ENCODE measurements at places on chromosomes 13 and 19.

DNA sequence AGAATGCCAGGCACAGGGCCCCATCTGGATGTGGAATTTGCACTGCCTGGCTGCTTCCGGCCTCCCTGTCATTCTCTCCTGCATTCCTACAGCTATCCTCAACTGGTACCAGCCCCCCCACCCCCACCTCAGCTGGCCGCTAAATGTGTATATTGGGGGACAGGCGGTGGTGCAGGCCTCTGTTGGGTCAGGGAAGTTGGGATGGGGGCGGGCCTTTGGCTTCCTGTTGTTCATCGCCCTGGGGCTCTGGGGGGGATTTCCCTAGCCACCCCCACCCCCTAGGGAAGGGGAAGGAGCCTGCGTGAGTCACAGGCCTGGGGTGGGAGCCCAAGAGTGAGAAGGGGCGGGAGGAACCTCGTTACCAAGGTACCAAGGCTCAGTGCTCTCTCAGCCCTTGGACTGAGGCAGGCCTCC lies 10.6 kb downstream of the POU2F2 start:
- DNase-seq: peak; percentile 74

GRCh38 chr19:39332293-39332692 lies 3.5 kb downstream of the GMFG start:
- DNase-seq: no peak

DNA sequence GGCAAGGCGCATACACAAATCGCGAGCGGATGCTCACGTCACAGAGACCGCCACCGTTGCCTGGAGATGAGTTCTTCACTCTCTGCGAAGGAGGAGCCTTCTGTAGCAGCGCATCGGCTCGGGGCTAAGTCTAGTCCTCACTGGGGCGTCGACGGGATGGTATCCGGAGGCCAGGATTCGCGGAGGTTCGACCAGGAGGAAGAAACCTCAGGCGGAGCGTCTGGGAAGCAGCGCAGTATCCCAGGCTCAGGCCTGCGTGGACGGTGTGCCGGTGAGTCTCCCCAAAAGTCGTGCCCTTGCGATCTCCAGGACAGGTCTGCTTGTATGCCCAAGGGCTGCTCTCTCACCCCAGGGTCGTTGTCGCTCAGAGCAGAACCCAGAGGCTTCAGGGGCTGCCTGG lies 40.4 kb downstream of the ZNF146 start:
- DNase-seq: no peak

GRCh38 chr13:45961468-45961867 lies 91.1 kb downstream of the ZC3H13 start:
- DNase-seq: no peak

DNA sequence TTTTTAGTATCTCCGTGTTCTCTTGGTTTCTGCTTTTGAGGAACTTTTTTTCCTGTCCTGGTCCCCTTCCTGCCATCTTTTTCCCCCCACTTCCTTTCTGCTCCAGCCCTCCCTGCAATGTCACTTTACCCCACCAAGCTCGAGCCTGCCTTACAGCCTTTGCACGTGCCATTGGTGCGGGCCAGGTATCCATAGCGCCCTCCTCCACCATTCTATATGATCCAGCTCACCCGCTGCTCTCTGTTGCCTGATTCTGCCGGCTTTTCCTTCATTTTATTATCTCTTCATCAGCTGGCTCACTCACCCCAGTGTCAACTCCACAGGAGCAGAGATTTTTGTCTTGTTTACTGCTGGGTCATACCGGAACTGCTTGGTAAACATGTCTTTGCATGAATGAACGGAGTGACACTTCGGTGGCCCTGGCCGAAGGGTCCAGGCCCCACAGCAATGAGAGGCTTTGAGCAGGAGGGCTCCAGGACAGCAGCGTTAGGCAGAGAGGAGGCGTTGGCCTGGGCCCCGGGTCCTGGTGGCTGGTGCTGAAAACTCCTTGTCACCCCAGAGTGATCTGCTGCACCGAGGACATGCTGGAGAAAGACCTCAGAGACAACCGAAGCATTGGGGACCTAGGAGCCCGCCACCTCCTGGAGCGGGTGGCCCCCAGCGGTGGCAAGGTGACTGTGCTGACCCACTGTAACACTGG lies 1.2 kb downstream of the MRI1 start:
- no peak for DNase-seq

- peak; percentile 67 for DNase-seq
Observed at GRCh38 chr19:1445932-1446712, 3.8 kb upstream of the APC2 start.

DNA sequence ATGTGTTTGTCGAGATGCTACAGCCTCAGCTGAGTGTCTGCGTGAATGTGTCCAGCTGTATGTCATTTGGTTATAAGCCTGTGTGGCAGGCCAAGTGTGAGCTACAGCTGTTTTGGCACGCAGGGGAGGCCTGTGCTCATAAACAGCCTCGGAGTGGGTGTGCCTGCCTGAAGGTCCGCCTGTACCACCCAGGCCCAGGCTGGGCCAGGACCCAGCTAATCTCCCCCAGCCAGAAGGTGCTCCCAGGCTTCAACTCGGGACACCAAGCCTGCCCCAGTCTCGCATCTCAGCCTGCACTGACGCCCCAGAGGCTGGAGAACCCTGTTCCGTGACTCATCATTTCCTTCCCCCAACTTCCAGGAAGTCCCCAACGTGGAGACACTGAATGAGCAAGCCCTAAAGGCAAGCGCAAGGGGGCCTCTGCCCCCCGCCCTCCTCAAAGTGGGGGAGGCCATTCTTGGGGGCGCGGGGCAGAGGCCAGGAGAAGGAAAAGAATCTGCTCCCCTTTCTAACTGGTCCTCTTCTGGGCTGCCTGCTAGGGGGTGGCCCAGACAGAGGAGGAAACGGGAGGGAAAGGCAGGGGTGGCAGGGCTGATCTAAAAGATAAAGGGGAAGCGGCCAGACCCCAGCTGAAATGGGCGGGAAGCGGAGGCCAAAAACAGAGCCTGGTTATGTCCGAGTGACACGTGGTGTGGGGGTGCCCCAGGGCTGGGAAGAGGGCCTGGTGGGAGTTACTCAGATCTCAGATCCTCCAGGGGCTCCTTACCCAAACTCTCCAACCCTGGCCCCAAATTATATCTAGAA lies 2.0 kb downstream of the SLC1A5 start:
- peak; percentile 84 for DNase-seq

DNA sequence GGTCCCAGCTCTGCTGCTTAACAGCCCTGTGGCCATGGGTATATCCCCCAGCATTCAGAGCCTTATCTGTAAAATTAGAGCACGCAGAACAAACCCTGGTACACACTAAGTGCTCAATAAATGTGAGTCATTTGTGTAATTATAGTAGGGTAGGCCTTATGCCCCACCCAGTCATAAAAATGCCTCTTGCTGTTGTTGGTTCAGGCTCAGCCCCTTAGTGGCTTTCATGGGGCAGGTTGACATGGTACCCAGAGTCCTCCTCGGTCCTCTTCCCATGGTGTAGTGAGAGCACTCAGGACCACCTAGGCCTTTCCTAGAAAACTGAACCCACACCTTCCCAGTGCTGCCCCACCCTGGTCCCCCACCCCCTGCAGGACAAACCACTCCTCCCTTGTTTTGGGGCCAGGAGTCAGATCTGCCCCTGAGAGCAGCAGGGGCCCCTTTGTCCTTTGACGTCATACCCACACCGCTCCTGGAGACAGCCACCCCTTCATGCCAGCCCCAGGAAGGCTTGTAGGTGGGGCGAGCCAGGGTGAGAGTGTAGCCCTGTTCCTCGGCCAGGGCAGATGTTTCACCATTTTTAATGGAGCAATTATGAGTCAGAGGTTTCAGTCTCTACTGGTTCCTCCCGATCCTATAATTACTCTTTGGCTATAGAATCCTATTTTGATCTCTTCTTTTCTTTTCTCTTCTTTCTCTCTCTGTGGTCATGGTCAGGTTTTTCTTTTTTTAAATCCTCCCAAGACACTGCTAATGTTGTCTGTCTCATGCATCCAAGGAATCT lies 36.8 kb downstream of the ACTN4 start:
- peak; percentile 86 for DNase-seq

GRCh38 chr19:15015946-15016542 lies 33.2 kb upstream of the CASP14 start:
- no peak for DNase-seq

DNA sequence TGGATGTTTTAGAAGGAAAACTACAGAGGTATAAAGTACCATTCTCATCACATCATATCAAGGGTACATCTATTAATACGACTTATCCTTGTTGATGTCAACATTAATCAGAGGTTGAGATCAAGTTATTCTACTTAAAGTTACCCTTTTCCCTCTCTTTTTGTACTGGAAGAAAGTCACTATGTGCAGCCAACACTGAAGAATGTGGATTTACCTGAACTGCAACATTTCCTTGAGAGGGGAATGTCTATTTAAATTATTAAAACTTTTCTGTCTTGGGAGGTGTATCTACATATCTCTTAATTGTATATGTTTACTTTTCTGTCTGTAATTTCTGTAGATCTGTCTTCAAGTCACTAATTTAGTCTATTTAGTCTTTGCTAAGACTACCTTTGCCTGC lies 2.5 kb upstream of the FBXL3 start:
- DNase-seq: no peak

- no peak for DNase-seq
Observed at GRCh38 chr13:97639236-97639635, 205.3 kb downstream of the RAP2A start.

GRCh38 chr13:85436029-85436428 lies 363.2 kb downstream of the SLITRK6 start:
- DNase-seq: no peak

- DNase-seq: no peak
Observed at GRCh38 chr13:50011461-50011860, 3.8 kb upstream of the KCNRG start.

- DNase-seq: no peak
Observed at GRCh38 chr13:57418067-57418677, 213.4 kb upstream of the PCDH17 start.

GRCh38 chr13:33992881-33993336 lies 175.0 kb downstream of the RFC3 start:
- DNase-seq: no peak

DNA sequence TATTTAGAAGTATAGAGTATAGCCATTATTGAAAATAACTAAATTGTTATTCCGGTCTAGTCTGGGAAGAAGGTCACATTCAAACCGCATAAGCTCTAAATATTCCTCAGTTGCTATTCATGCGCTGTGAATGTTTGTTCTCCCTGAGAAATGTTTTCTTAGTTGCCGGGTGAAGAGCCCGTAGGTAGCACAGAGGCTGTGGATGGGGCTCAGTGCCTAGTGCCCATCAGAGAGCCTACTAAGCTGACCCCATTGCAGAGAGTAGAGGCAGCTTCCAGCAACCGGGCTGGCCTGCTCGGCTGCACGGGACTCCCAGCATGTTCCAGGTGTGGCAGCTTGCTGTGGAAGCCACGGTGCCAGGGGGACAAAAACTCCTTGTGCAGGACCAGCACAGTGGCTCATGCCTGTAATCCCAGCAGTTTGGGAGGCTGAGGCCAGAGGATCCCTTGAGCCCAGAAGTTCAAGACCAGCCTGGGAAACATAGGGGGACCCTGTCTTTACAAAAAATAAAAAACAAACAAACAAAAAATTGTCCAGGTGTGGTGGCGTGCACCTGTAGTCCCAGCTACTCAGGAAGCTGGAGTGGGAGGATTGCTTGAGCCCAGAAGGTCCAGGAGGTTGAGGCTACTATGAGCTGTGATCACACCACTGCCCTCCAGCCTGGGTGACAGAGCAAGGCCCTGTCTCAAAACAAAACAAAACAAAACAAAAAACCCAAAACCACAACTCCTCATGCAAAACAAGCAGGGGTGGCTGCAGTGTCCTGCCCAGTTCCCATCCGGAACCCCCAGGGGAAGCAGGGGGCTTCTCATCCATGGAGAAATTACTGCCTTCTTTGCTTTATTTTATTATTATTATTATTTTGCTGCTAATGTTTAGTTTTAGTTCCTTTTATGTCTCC lies 82.5 kb downstream of the KCTD15 start:
- no peak for DNase-seq

Data from right cardiac atrium (tissue), 5 donors.